ENCODE measurements at places on chromosomes 13 and 19. TPM values are rescaled to one million over a fixed set of nuclear protein-coding genes. Genes with fewer than 3 reads are reported as not detected.

The ICAM5 gene
- total RNA-seq = 2.7 TPM

The TMEM238 gene
- 0.63 TPM for total RNA-seq

The SPART gene
- total RNA-seq = 77.4 TPM

The XRCC1 gene
- 23.4 TPM for total RNA-seq

The UBL3 gene
- total RNA-seq = 33.1 TPM

The PINLYP gene
- total RNA-seq = 20.8 TPM

The GGN gene
- total RNA-seq = not detected

The SERP2 gene
- total RNA-seq = 13.8 TPM

The NCAN gene
- not detected for total RNA-seq

The NTN5 gene
- 0.78 TPM for total RNA-seq

The LRRC25 gene
- total RNA-seq = 9.0 TPM

The ZNF723 gene
- total RNA-seq = not detected

The CEACAM4 gene
- total RNA-seq = 1.7 TPM

The ZNF737 gene
- total RNA-seq = 18.0 TPM

The ZNF132 gene
- total RNA-seq = 12.6 TPM

The FRY gene
- 94.6 TPM for total RNA-seq

The DPP9 gene
- 134 TPM for total RNA-seq

The CABP5 gene
- total RNA-seq = not detected

The MBD3L5 gene
- not detected for total RNA-seq

The ZNF99 gene
- total RNA-seq = 0.87 TPM

The NANOS3 gene
- total RNA-seq = not detected

The PPP1R15A gene
- total RNA-seq = 109 TPM

The ODAD3 gene
- total RNA-seq = 0.42 TPM

The SMIM44 gene
- not detected for total RNA-seq

The TMEM147 gene
- total RNA-seq = 103 TPM

The ZNF486 gene
- total RNA-seq = 2.7 TPM

The ZSCAN18 gene
- total RNA-seq = 109 TPM

The RXFP2 gene
- total RNA-seq = not detected

The C5AR2 gene
- total RNA-seq = 11.0 TPM

The RINL gene
- total RNA-seq = 28.8 TPM

The TMEM59L gene
- total RNA-seq = 3.1 TPM

The FSD1 gene
- total RNA-seq = not detected

The KCNN4 gene
- total RNA-seq = 18.3 TPM

The OR7A5 gene
- 1.8 TPM for total RNA-seq

The S1PR4 gene
- 4.7 TPM for total RNA-seq

The SLC15A1 gene
- not detected for total RNA-seq

The KLK4 gene
- total RNA-seq = 0.59 TPM

The KIR3DL2 gene
- total RNA-seq = not detected

The FLT3LG gene
- total RNA-seq = 3.6 TPM

The MICU2 gene
- 57.3 TPM for total RNA-seq

The SBSN gene
- not detected for total RNA-seq

Data from tibial nerve (tissue), 4 donors.